Cardiac septum (tissue), 1 donor: ENCODE measurements at places on chromosomes 1 and 21.

DNA sequence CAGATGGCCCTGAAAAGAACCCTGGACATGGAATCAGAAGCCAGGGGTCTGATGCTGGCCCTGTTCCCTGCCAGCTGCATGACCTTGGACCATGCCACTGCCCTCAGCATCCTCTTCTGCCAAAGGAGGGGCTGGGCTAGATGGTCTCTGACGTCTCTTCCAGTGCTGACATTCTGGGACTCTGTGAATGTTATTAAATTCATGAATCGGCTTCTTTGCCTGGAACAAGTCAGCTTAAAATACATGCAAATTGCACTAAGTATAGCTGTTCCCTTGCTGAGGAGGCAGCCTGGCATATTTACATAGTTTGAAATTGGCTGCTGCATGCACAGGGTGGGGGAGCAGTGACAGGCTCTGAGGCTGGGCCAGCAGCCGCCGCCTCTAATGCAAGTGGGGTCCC is 23.8 kb downstream of the KCNA2 start:
- DNase-seq: no peak

GRCh38 chr1:83086346-83086745 is 912.6 kb downstream of the TTLL7 start:
- DNase-seq: no peak

DNA sequence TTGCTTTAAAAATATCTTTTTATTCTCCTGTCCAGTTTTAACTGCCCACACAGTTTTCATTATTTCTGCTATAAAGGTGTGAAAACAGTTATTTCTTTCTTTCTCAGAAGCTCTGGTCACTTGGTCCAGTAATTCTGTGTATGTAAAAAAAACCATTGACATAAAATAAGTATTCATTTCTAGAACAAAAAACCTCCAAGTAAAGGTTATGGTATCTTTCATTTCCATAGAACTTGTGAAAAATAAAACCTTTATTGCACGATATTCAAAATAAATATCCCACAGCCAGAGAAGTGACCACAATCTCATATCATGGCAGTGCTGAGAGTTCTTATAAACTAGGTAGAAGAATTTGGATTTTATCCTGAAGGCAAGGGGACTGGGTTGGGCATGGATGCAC is 96.9 kb upstream of the TNFSF4 start:
- DNase-seq: no peak

DNA sequence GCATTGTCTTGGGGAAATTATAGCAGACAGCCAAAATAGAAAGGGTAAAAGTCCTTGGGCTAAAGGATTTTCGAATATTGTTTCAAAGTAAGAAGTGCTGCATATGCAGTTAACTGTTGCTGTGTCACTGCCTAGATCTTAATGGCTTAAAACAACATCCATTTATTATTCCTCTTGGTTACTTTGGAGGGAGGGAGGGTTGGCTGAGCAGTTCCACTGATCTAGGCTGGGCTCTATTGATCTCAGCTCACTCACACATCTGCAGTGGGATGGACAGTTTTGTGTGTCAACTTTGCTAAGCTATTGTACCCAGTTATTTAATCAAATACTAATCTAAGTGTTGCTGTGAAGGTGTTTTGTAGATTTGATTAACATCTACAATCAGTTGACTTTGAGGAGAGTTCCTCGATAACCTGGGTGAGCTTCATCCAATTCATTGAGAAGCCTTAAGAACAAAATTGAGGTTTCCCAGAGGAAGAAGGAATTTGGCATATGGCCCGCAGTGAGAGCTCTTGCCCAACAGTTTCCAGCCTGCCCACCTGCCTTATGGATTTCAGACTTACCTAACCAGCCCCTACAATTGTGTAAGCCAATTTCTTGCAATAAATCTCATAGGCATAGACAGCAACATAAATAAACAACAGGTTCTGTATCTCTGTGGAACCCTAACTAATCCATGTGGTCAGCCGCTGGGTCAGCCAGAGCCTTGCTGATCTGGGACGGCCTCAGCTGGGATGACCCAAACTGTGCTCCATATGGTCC is 187.3 kb downstream of the AK5 start:
- no peak for DNase-seq

- DNase-seq: no peak
Measured at GRCh38 chr1:43908858-43909257, 24.7 kb upstream of the ARTN start.

- DNase-seq: no peak
Measured at GRCh38 chr1:168974611-168975010, 131.9 kb upstream of the ATP1B1 start.
